ENCODE measurements at places on chromosomes 1 and 21. TPM values are rescaled to one million over a fixed set of nuclear protein-coding genes. Genes with fewer than 3 reads are reported as not detected.

Gene CCDC17
- 0.23 TPM for total RNA-seq

Gene SYT11
- total RNA-seq, result 0.62 TPM

Gene ATAD3C
- total RNA-seq, result not detected

Gene CD101
- total RNA-seq, result 0.46 TPM

Gene FCRLB
- total RNA-seq, result 0.78 TPM

Gene SELE
- not detected for total RNA-seq
